EH (cell line): ENCODE measurements at places on chromosomes 7 and 10.
A peak's percentile ranks its signal among the peaks of the same experiment; 100 is the strongest.

GRCh38 chr10:52759154-52759553, 13.4 kb downstream of the MBL2 start:
- DNase-seq, result no peak

DNA sequence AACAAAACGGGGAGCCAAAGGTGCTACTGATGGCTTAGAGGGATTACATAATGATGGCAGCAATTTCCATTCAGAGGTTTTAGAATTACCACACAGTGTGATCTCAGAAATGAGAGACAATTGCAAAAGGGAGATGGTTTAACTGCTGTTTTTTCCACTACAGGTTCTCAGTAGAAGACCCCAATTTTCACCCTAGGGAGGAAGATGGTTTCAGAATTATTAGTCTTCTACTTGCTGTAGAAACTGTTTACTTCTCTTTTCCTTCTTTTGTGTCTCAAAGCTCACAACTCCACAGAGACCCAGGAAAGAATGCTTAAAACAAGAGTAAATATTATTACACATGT, 226.5 kb downstream of the INHBA start:
- no peak for DNase-seq

DNA sequence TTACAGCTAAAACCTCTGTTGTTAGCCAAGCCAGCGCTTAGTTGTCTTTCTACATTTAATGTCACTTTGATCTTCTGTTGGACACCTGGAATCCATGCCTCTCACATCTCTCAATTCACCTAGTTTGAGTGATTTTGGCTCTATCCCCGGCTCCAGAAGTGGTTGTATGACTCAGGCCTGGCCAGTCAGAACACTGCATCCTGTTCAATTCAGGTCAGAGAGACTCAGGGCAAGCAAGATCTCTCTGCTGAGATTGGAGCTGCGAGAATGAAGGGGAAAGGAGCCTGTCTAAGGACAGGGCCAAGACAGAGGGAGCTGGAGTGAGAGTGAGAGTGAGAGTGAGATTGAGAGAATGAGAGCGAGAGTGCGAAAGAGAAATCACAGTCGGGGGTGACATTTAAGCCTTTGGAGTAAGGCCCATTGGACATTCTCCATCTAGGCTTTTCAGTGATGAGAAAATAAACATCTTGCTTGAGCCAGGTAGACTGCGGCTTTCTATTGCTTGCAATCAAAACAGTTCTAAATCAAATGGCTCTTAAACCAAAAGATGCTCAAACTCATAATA, 83.3 kb upstream of the DYNC1I1 start:
- no peak for DNase-seq

- peak; percentile 39 for DNase-seq
These were observed 39.0 kb upstream of the IFRD1 start for GRCh38 chr7:112411186-112411795.

DNA sequence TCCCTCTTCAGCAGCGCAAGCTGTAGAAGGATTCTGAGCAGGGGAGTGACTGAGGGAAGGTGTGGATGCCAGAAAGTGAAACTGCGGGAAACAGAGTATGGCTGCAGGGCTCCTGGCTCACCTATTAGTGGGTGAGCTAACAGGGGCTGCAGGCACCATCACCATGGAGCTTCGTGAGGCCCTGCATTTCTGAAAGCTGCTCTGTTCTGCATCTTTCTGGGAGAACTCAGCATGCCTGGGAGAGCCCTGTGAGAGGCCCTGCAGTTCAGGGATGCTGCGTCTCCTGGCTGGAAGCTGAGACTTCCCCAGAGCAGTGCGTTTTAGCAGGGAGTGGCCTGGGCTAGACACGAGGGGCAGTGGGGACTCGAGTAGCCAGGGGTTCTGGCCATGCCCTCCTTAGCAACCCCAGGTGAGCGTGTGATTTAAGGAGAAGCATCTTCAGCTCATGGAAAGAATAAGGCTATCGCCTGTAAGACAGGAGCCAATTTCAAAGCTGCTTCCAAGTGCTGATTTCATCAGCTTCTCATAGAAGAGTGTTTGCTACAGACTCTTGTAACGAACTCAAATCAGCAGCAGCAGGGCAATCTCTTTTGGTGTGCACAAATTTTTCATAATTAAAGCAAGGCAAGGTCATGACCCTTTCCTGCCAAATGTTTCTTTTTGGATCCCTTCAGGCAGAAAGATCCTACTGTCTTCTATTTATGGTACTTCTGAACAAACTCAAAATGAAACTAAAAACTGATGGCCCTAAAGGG, 293.6 kb upstream of the ZNF32 start:
- no peak for DNase-seq

DNA sequence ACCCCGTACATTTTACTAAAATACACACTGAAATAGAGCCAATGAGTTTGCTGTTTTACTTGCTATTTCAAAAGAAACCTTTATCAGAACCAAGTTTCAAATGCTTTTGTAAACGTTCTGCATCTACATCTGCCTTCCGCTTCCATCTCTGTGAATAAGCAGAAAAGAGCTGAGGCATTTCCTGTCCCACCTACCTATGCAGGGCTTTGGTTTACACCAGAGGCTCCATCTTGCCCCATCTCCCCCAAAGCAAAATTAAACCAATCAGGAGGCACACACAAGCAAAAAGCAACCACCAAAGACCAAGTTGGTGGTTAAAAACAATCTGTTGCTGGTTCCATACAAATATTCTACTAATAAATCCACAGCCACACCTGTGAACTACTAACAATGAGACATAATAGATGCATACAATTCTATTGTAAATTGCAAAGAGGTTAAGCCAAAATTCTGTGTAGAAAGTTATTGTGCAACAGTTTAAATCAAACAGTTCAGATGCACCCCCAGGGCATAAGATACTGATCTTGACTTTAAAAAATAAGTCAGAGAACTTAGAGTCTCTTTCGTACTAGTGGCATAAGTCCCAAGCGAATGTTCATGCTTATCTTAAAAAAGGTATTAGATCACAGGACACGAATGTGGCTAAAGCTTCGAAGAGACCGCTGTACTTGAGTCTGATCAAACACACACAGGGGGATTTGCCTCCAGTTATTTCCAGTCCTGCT, 83.9 kb downstream of the FGFR2 start:
- DNase-seq, result no peak

DNA sequence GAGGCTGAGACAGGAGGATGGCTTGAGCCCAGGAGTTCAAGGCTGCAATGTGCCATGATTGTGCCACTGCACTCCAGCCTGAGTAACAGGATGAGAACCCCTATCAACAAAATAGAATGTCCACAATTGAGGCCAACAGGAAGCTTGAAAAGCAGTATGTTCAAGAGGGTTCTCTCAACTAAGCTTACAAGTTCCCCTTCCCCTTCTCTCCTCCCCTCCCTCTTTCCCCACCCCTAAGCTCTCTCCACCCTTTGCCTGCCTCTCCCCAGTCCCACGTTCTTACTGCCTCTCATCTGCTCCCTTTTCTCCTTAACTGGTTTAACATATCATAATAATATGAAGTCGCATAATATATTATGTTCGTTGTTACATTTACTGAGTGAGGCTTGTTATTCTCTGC, 35.4 kb downstream of the KIAA1549 start:
- no peak for DNase-seq

GRCh38 chr7:142356166-142356565, 98.3 kb upstream of the PRSS58 start:
- no peak for DNase-seq

GRCh38 chr7:127653396-127653795, 1.4 kb downstream of the SND1 start:
- DNase-seq, result no peak

GRCh38 chr10:112261281-112261822, 21.8 kb upstream of the TECTB start:
- DNase-seq, result peak; percentile 82

DNA sequence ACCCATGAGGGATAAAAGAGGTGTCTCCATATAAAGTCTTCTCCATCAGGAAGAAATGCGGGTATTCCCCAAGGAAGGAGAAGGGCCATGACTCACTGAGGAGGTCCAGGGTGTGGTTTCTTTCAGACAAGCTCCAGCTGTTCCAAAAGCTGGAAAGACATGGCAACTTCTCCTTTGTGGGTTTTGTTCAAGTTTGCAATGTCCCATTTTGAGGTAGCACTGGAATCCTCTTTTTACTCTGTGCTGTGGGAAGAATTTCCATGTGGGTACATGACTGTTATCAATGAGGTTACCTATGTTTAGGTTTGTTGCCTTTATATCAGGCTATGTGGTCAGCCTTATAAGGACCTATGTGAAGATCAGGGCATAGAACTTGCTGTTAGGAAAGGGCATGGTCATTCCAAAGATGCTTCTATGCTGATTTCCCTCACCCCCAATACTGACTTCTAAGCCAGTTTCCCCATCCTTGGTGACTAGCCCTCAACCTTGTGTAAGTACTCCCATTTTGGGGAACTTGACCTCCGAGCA, 697.5 kb downstream of the INHBA start:
- DNase-seq, result peak; percentile 82

DNA sequence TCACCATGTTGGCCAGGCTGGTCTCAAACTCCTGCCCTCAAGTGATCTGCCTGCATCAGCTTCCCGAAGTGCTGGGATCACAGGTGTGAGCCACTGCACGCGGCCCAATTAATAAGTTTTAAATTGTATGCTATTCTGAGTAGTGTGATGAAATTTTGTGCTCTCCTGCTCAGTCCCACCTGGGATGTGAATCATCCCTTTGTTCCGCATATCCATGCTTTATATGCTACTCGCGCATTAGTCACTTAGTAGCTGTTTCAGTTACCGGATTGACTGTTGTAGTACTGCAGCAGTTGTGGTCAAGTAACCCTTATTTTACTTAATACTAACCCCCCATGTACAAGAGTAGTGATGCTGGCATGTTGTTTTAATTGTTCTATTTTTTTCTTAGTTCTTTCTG, 47.3 kb upstream of the OIT3 start:
- DNase-seq, result peak; percentile 69

- no peak for DNase-seq
These were observed 1038.7 kb downstream of the SORCS3 start for GRCh38 chr10:105679781-105680180.

DNA sequence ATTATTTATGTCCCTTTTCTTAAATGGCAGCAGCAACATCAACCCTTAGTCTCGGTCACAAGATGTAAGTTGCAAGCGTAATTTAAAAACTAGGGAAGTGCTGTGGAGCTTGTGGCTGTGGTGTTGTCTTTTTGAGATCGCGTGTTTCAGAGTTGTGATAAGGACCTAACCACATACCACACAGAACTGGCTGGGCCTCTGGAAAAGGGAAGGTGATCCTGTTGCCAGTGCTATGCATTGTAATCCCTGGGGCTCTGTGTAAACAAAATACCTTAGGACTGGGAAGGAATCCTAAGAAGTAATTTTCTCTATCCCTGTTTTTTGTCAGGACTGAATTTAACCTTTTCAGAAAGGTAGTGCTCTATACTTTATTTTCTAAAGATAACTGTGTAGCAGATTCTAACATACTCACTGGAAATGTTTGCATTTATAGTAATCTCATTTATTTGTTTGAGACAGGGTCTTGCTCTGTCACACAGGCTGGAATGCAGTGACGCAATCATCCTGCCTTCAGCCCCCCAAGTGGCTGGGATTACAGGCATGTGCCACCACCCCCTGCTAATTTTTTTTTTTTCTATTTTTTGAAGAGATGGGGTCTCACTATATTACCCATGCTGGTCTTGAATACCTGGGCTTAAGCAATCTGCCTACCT, 60.4 kb downstream of the INPP5F start:
- peak; percentile 51 for DNase-seq

DNA sequence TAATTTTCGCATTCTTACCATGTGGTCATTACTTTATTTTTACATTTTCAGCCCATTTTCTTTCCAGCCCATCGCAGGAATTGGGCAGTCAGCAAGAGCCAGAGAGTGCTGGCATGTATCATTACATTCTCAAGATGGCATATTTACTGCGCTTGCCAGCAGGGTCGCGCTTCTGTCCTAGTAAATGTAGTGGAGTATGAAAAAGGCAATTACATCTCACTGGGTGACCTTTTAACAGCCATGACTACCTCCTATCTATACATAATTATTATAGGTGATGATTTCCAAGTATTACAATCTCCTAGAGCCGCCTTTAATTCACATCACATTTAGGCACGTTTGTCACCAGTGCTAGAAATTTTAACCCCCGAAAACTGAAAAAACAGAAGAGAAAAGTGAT, 433.7 kb upstream of the MGMT start:
- no peak for DNase-seq

- DNase-seq, result no peak
These were observed 416.4 kb downstream of the TCERG1L start for GRCh38 chr10:130895161-130895560.

DNA sequence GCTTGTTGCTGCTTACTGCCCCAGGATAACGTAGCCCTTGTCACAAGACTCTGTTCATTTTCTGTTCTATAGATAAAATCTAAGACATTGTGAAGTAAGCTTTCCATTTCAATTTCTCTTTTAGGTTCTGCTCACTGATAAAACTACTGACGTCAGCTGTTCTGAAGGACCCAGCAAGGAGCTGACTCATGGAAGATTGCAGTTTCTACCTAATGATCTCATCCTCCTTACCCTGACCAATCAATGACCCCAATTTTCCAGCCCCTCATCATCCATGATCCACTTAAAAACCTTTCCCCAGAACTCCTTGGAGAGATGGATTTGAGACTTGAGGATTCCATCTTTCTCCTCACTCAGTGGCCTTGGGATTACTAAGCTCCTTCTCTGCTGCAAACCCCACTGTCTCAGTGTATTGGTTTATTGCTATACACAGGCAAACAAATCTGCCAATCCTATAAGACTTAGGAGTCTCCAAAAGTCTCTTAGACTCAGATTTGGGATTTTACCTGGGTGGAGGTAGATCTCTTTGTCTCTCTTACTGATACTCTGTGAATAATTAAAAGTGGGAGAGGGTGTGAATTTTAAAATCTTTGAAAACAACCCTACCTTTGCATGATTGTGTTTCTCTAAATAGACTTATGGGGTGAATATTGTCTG, 109.2 kb upstream of the TRIM24 start:
- DNase-seq, result no peak

DNA sequence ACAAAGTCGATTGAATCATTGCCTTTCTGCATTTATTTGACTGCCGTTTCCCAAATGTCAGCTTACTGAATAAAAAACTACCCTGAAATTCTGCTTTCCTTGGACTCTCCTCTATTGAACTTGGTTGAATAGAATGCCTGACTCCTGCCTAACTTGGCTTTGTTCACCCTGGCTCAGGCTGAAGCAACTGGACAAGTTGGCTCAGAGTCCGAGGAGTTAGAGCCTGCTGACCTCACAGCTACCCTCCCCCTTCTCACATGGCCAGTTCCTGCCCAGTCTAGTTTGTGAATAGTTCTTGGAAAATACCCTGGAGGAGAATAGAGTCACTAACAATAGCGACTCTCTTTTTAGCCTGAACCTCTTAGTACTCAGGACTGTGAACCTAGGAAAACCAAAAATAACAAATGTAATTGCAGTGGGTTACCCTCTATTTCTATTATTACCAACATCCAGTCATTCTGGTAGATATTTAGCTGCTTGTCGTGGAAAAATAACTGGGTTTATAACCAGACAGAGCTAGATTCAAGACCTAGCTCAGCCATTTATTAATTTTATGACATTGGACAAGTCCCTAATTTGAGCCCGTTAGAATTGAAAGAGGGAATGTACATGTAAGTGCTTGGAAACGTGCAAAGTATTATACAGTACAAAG, 17.3 kb upstream of the NRBF2 start:
- DNase-seq, result peak; percentile 83

GRCh38 chr10:93893646-93894515, at the start of gene SLC35G1:
TSS of gene SLC35G1 (plus strand) at chr10:93893978. CDS start at chr10:93894034, 56 bp downstream.
- peak; percentile 75 for DNase-seq

GRCh38 chr7:106874076-106874475, 9.0 kb downstream of the PIK3CG start:
- DNase-seq, result no peak
